ENCODE measurements at places on chromosomes 1 and 21.

- DNase-seq, result peak; percentile 93
Measured at GRCh38 chr1:178530037-178530402, 17.1 kb downstream of the TEX35 start.

GRCh38 chr1:12081648-12082396 is 18.7 kb downstream of the TNFRSF8 start:
- no peak for DNase-seq

DNA sequence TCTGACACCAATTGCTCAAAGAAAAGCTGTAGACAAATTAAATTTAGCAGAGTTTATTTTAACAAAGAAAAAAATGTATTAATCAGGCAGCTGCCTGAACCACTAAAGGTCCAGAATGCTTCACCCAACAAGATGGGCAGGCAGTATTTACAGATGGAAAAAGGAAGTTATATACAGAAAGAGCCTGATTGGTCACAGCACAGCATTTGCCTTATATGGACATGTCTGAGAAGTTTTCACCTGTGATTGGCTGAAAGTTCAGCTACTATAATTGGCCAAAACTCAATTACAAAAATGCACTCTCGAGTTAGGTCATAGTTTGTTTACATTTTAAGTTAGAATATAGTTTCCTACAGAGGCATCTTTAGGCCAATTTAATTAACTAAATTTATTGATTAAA is 15.1 kb upstream of the FMO1 start:
- DNase-seq, result peak; percentile 16

- no peak for DNase-seq
Measured at GRCh38 chr1:119340861-119341261, 27.7 kb upstream of the HAO2 start.

GRCh38 chr1:19786988-19787423 is 12.7 kb downstream of the TMCO4 start:
- DNase-seq, result no peak

- DNase-seq, result no peak
Measured at GRCh38 chr1:107804134-107804533, 160.8 kb downstream of the VAV3 start.

DNA sequence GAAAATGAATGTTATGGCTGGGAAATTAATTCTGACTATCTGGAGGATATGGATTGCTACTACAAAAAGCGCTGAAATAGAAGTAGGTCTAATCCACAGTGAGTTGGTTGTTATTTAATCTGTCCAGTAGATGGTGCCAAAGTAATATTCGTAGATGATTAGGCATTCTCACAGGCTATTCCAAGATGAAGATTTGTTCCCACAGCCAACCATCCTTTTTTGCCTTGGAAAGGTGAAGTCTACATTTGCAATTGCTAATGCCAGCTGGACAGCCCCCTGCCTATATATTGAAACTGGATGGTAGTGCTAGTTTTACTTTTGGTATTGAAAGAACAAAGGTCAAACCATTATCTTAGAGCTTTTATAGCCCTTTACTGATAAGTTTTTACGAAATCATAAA is 43.8 kb downstream of the RBM11 start:
- DNase-seq, result peak; percentile 50

DNA sequence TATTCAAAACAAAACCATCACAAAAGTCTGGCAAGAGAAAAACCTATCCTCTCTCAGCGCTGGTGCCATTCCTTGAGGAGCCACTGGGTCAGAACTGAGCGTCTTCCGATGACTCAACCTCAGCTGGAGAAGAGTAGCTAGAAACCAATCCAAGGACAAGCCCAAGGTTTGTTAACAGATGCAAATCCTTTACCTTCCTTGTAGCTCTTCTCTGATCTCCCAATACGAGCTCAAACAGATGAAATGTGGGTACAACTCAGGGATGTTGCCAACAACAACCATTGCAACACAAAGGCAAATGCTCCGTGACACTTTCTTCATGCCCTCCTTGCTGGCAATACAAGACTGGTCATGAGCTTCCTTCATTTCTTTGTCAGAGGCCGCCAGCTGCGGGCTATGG is 337.1 kb downstream of the SIPA1L2 start:
- no peak for DNase-seq

DNA sequence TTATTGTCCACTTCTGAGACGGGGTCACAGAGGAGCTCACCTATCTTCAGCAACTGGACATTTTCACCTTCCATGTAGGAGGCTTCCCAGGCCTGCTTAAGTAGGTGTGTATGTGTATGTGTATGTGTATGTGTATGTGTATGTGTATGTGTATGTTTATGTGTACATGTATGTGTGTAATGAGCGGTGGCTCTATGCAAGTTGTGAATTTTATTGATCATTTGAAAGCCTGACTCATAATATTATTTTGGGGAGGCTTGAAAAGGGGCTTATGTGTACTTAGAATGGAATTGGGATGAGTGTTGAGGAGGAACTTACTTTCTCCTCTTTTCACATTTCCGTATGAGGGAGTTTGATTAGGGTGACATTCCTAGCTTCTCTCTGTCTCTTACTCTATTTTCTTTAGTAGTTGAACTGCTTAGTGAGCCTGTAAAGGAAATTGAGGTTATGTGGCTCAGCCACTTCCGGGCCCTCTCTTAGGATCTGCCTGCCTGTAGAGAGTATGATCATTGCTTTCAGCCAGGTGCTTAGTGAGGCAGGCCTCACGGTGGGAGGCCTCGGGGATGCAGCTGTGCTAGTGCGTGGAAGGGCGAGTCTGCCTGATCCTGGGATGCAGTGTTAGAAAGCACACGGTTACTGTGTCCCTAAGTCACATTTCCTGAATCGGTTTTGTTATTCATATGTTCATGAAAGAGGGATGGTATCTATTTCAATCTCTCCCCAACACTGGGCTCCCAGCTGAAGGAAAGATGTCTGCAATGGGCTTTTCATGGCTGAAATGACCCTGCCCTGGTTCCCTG is 61.0 kb downstream of the IER5 start:
- DNase-seq, result no peak

- DNase-seq, result peak; percentile 11
Measured at GRCh38 chr1:103348136-103348535, 177.4 kb upstream of the RNPC3 start.

DNA sequence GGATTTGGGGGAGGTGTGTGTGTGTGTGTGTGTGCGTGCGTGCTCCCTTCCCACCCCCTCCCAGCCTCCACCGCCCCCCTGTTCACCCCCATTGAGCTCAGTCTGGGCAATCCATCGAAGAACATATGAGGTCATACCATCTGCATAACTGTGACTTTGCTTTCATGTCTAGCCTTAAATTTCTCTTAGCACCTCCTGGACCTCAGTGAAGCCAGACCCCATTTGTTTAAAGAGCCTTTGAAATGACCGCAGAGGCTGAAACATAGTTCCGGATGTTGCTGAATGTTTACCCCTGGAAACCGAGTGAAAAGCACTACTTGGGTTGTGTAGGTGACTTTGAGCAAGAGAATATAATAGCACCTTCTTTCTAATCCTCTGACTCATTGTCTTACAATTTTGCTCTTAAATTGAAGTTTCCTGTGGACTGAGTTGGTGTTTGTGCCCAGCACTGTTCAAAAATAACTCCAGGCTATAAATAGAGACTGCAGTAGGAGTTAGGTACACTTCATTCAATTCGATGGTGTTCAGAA is 75.4 kb downstream of the UBE4B start:
- DNase-seq, result peak; percentile 92

DNA sequence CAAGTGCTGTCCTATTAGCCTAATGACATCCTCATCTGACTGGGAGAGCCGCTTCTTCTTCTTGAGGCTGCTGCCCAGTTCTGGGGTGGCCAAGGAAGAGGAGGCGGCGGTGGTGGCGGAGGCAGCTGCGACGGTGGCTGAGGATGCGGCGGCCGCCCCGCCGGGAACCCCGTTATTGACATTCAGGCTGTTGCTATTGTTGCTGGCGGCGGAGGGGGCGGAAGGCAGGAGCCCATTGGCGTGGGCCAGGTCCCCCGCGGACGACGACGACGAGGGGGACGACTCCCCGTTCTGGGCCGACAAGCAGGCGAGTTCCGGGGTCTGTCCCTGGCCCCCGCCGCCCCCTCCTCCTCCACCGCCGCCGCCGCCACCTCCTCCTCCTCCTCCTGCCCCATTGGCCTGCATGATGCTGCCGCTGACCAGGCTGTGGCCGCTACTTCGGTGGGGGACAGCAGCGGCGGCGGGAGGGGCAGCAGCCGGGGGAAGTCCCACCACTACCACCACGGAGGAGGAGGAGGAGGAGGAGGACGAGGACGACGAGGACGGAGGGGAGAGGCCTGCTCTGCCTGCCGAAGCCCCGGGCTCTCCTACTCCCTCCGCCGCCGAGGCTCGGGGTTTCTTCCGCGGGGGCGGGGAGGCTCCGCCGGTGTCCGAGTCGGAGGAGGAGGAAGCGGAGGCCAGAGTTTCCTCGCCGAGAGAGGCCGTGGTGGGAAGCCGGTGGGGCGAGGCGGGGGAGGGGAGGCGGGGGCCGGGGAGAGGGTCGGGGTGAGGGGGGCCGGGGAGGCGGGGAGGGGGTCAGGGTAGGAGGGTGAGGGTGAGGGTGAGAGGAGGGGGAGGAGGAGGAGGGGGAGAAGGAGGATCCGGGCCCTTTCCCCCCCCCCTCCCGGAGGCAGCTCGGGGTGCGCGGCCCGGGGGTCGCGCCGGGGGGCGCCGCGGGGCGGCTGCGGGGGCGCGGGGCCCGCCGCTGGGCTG is 610 bp downstream of the WDR26 start:
- DNase-seq, result peak; percentile 15

GRCh38 chr1:43049481-43049880 is 90.8 kb upstream of the SLC2A1 start:
- no peak for DNase-seq

DNA sequence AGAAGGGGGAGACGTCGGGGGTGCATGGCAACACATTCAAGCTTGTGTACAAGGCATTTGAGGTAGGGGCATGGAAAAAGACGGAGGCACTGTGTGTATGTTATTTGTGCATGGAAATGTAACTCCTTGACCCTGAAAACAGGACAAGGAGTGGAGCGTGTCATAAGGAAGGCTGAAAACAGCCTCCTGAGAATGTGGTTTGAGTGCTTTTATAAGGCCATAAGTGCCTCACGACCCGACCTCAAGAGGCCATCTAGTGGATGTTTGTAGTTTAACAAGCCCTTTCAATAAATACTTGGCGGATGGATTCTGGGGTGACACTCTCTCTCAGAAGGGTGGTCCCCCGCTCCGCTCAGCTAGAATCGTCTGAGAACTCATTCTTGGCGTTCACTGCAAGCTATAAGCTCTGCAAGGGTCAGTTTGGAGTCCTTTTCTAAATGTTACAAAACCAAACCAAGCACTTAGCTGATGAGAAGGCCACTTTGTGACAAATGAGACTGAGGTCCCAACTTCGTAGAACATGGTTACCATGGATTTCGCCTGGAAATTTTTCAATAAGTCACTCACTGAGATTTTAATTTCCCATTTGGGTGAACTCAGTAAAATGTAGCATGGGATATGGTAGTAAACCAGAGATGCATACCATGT is 38.8 kb upstream of the CLCA4 start:
- peak; percentile 61 for DNase-seq

GRCh38 chr21:31151156-31152045 is 113.1 kb upstream of the KRTAP19-8 start:
- no peak for DNase-seq

DNA sequence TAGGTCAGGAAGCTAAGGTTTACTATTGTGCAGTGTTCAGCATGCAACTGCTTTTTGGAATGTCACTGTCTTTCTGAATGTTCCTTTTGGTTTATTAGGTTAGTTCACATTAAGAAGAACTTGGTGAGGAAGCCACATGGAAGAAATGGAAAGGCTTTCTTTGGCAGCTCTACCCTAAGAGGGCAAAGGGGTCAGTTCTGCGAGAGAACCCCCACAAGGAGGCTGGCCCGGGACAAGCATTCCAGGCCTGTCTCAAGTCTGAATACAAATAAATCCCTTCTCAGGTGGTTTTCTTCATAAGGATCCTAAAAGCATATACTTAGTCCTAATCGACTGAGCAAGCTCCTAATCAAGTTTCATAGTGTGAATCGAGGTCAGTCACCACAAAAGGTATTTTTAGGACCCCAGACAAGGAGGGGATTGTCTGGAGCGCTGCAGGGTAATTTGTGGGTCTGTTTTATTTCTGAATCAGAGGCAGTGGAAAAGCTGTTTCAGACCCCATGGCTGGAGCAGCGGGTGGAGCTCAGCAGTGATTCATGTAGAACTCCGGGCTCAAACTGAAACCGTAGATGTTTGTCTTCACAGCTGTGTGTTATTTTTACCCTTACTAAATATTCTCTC is 63.3 kb downstream of the ERG start:
- peak; percentile 79 for DNase-seq

- no peak for DNase-seq
Measured at GRCh38 chr1:234907208-234907939, 221.3 kb downstream of the TOMM20 start.

DNA sequence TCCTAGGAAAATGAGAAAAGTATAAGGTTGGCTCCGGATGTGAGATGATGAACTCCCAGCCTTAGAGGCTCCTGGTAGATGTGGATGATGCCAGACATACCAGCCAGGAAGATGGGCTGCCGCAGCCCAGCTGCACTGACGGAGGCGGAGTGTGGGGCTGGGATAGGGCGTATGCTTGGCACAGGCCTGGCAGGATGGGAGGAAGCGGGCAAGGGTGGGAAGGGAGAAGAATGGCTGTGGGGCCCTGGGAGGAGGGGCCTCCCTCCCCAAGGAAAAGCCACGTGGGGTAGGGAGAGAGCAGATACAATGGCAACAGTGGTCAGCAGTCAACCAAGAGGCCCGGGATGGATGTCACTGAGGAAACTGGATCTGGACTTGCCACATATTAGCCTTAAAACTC is 41.3 kb upstream of the KIF21B start:
- no peak for DNase-seq

DNA sequence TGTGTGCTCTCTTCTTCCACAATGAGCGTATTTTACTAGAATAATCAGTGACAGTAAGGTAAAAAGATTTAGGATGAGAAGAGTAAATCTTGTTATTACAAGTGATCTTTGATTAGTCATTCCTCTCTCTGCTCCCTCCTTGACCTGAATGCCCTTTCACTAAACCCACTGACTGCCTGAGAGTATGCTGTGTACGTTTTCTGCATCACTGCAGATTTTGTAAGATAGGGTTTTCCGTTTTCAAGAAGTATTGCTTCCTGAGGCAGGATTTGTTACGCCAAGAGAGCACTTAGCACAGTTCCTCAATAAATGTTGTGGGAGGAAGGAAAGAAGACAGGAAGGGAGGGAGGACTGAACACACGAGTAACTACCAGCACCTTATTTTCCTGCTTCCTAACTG is 7.7 kb upstream of the LAMB3 start:
- peak; percentile 63 for DNase-seq

DNA sequence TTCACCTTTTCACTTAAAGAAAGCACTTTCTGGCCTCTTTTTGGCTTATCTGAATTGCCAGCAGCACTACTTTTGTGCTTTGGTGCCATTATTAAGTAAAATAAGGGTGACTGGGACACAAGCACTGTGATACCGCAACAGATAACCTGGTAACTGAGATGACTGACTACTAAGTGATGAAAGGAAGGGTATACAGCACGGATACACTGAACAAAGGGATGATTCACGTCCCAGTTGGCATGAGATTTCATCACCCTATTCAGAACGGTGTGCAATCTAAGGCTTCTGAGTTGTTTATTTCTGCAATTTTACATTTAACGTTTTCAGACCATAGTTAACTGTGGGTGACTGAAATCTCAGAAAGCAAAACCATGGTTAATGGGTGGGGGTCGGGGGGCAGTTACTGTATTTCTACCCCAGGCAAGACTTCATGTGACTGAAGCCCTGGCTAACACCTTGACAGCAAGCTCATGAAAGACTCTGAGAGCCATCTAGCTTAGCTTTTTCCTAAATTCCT is 102.8 kb downstream of the CLIC6 start:
- peak; percentile 80 for DNase-seq
